ENCODE measurements at places on chromosomes 4 and X.

DNA sequence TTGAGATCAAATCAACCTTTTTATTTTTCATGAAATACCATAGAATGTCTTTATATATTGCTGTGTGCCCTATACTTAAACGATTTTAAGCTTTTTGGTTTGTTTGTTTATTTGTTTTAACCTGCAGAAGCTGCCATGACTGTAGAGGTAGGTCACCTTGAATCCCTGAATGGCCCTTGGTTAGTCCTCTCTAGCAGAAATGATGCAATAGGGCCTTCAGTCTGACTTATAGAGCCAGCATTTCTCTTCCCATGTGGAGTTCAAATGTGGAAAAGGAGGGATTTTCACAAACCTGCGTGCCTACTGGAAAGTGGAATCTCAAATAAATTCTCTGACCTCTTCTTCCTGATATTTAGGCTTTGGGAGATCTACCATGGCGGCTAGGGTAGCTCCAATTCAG lies 327.9 kb downstream of the MAPK10 start:
- no peak for DNase-seq

DNA sequence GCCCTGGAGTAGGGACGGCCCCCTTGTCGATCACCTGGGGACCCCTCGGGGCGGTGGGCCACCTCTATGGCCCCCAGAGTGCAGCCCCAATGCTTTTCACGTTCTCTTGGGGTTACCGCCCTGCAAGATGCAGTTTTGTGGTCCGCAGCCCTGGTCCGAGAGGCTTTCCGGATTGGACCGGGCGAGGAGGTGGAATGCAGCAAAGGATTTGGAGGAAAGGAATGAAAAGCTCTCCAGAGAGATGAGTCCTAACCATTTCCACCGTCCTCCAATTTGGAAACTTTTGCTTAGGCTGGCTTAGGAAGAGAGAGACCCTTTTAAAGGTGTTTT lies 601 bp downstream of the SLC25A43 start:
- DNase-seq, result no peak

- DNase-seq, result no peak
These were observed 106.0 kb upstream of the PLAC1 start for GRCh38 chrX:134764202-134764785.

DNA sequence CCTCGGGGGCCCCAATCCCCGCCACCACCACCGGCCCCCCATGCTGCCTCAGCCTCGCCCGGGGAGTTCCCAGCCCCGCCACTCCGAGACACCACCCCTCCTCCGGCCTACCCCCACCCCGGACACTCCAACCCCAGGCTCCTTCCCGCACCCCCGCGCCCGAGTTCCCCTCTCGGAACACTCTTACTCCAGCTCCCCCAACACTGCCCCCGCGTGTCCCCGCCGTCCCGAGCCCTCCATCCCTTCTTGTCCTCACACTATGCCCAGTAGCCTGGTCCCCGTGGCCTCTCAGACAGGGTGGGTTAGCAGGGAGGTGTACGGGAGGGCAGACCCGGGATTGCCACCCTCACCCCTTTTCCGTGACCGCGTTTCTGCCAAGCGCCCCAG lies 276.1 kb downstream of the BCOR start:
- DNase-seq, result no peak

- DNase-seq, result no peak
These were observed 33.1 kb downstream of the KDM6A start for GRCh38 chrX:44906041-44906440.

DNA sequence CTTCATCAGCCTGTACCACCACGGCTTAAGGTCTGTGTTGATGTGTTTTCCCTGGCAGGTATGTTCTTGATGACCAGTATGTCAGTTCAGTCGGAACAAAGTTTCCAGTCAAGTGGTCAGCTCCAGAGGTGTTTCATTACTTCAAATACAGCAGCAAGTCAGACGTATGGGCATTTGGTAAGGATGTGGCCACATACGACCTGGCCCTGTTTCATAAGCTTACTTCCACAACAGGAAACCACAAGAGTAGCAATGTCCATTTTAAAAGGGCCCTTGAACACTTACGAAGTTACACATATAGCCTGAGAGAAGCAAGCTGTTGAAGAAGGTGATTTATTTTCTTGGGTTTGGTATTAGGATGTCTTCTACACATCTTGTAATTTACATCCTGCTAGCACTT lies 46.1 kb downstream of the BMX start:
- DNase-seq, result no peak

GRCh38 chrX:134998246-134998645 lies 7.5 kb downstream of the SMIM10 start:
- no peak for DNase-seq

GRCh38 chrX:83759872-83760271 lies 101.1 kb upstream of the CYLC1 start:
- DNase-seq, result no peak

DNA sequence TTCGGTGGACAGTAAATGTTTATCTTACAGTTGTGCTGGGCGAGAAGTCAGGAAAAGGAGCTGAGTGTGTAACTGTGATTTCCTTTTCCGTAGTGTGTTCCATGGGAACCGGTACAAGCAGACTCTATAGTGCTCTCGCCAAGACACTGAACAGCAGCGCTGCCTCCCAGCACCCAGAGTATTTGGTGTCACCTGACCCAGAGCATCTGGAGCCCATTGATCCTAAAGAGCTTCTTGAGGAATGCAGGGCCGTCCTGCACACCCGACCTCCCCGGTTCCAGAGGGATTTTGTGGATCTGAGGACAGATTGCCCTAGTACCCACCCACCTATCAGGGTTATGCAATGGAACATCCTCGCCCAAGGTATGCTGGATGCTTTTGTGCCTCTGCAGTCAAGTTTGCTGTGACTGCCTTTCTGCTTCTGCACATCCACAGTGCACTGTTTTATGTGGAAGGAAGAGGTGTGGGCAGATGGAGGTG lies 27.4 kb downstream of the NOCT start:
- no peak for DNase-seq

- DNase-seq, result no peak
These were observed 121.0 kb downstream of the KCNIP4 start for GRCh38 chr4:21827575-21827974.

- DNase-seq, result no peak
These were observed 38.6 kb downstream of the TRPC5 start for GRCh38 chrX:112043997-112044396.
